Activated gamma-delta T cell treated with Interleukin-2 at 50 U/mL for 16 hours (primary cell): ENCODE measurements at places on chromosomes 2 and 18.
A peak's percentile ranks its signal among the peaks of the same experiment; 100 is the strongest.

- DNase-seq: no peak
Measured at GRCh38 chr18:29154758-29155725, 978.1 kb upstream of the CDH2 start.

- peak; percentile 62 for DNase-seq
Measured at GRCh38 chr2:224778474-224778877, 62.3 kb upstream of the CCDC195 start.

DNA sequence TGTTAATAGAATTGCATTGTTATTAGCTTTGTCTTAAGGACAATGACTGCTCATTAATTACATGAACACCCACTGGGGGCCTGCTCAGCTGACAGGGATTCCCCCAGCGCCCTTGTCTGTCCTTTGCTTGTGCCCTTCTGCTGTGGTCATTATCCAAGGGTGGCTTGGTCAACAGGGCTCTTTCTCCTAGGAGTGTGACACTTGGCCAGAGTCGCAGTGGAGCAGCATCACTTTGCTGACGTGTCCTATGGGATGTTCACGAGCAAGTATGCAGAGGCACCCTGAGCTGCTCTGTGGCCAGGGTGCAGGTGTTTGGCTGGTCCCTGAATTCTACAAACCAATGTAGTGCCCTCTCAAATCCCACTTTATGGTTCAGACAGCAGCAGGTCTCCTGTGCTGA lies 46.0 kb downstream of the PTGR3 start:
- DNase-seq: no peak

DNA sequence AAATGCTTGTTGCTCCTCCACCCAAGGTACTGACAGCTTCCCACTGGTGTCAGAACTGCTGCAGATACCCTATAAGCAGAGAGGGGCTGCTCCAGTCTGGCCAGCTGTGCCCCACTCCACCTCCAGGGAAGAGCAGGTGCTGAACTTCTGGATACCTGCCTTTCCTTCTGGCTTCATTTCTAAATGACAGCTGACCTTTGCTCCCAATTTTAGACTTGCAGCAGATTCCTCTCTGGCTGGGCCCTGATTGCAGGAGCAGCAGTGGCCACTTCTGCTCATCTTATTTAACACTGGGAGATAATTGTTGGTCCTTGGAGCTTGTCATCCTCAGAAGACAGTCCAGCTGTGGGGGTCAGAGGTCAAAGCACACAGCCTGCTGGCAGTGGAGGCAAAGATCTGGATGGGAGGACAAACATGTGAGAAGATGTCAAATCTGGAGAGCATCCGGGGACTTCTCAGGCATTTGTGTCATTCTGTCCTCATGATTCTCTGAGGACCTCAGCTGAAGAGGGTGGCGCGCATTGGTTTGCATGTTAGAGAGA lies 38.9 kb downstream of the SETBP1 start:
- no peak for DNase-seq

DNA sequence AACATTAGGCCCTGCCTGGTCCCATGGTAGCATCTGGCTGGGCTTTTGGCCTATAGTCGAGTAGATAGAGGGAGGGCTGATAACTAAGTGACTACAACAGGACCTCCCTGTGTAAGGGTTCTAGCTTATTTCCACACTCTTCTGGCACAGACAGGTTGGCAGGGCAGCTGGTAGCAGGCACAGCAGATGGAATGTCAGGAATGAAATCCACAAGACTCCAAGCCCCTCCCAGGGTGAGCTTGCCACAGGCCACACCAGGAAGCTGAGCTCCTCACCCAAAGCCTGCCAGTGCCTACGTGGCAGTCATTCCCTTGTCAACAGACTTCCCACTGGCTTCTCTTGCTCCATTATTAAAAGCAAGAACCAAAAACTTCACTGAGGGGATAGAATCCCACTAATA lies 20.7 kb upstream of the C1QL2 start:
- DNase-seq: no peak

- no peak for DNase-seq
Measured at GRCh38 chr2:64975232-64975821, 13.9 kb upstream of the SLC1A4 start.

GRCh38 chr2:173076581-173077345 lies 1.1 kb downstream of the MAP3K20 start:
- DNase-seq: peak; percentile 7

- DNase-seq: no peak
Measured at GRCh38 chr2:19973466-19973865, 16.4 kb downstream of the WDR35 start.

DNA sequence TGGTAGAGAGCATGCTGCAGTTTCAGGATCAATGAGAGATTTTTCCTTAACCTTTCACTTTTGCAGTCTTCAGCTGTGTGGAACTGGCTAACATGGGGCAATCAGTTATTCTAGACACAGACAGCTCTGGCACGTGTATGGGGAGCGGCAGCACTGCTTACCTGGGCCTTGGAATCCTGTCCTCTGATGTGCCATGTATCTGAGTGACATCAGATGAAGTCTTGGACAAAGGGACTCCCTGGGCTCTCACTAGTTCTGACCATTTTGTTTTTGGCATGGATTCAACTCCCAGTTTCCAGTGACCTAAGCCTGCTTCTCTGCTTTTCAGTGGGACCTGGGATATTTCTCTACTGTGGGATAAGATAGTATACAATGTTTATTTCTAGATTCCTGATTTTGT lies 54.3 kb downstream of the RNF144A start:
- no peak for DNase-seq
